HFF-Myc (cell line): ENCODE measurements at places on chromosomes 5 and 9.

DNA sequence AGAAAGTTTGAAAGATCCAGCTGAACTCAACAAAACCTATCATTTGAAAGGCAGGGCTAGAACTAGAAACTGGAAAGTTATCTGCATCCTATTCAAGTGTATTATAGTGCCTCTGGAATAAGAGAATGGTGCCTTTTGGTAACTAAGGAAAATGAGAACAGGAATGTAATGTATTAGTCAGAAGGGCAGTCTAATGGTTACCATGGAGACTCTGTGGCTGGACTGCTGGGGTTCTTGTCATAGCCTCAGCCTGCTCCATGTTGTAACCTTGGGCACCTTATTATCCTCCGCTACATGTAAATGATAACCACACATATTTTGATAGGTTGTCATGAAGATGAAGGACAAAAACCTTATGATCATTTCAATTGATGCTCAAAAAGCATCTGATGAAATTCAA lies 24.6 kb upstream of the IFNB1 start:
- DNase-seq: no peak

DNA sequence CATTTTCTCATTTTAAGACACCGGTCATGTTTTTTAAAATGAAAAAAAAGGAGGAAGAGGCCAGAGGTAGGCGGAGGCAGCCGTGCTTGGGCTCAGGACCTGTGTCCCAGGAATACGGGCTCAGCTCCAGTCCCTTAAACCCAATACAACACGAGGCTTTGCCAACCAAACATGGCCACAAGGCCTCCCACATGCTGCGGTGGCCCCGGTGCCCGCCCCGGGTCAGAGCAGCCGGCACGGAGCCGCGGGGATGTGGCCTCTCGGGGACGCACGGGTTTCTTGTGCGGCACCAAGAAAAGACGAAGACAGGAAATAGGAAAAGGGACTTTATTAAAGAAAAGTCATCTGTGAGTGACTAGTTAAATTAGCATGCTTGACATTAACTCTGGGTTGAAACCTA lies 25.3 kb upstream of the CAMSAP1 start:
- no peak for DNase-seq

- DNase-seq: no peak
These were observed 264.5 kb upstream of the CDH6 start for GRCh38 chr5:30928956-30929355.

DNA sequence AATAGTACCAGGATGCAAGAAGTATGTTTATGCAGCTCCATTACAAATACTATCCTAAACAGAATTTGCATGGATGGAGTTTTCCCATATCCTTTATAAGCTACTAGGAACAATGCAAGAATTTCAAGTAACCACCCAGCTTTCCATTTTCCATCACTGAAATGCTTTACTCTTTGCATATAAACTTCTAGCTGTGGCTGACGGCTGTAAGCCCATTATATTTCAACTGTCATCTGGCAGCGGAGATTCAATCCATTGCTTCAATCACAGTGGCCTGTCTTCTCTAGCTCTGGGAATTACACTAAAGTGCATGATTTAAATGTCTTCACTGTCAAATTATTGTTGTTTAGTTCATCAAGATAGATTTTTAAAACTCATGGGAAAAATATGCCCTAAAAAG lies 64.2 kb upstream of the PAM start:
- DNase-seq: no peak

- DNase-seq: peak; percentile 30
These were observed 59.1 kb downstream of the TNFSF15 start for GRCh38 chr9:114746591-114747346.

GRCh38 chr5:89090037-89090436 lies 207.1 kb upstream of the MEF2C start:
- DNase-seq: no peak
